GM04503 (cell line): ENCODE measurements at places on chromosomes 5 and 9.
A peak's percentile ranks its signal among the peaks of the same experiment; 100 is the strongest.

GRCh38 chr5:160496334-160496733 lies 74.7 kb downstream of the PTTG1 start:
- no peak for DNase-seq

- DNase-seq: no peak
Observed at GRCh38 chr9:120856700-120857099, 14.0 kb upstream of the PSMD5 start.

- peak; percentile 95 for DNase-seq
Observed at GRCh38 chr5:17249029-17249634, 31.7 kb downstream of the BASP1 start.

DNA sequence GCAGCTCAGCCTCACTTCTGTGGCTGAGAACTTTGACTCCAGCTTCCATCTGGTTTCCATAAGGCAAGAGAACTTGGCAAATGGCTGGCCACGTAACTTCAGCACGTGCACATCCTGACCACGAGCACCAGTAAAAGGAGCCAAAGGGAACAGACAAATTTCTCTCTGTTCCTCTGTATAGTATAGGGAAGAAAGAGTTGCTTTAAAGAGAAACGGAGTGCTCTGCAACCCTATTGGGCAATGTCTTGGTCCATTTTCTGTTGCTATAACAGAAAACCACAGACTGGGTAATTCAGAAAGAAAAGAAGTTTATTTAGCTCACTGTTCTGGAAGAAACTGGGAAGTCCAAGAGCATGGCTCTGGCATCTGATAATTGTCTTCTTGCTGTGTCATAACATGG lies 558.7 kb downstream of the ACTL7B start:
- peak; percentile 92 for DNase-seq

DNA sequence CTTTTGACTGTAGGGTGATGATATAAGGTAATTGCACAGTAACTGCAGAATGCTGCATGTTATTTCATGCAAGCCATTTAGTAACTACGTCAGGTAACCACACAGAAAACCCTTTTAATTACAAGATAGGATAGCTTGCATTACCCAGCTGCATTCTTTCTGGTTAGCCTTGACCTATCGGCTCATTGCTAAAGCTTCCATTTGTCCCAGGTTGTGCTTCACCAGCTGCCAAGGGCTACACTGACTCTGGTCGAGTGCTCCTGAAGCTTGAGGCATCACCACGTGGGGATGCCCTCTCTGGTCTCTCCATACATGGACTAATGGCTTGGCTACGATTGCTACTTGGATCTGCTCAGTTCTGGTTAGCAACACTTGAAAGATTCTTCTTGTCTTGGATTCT lies 81.1 kb upstream of the SLC12A2 start:
- DNase-seq: no peak
